Activated T-cell treated with anti-CD3 and anti-CD28 coated beads, Interleukin-2, amount 50 U/mL, for 72 hours (primary cell): ENCODE measurements at places on chromosomes 4 and X. TPM values are rescaled to one million over a fixed set of nuclear protein-coding genes. Genes with fewer than 3 reads are reported as not detected.

Gene SPANXA2
- not detected for total RNA-seq

Gene ASB12
- total RNA-seq = 0.31 TPM

Gene PABPC1L2B
- total RNA-seq = not detected

Gene PLXNB3
- 0.77 TPM for total RNA-seq

Gene RPA4
- total RNA-seq = 0.86 TPM

DNA sequence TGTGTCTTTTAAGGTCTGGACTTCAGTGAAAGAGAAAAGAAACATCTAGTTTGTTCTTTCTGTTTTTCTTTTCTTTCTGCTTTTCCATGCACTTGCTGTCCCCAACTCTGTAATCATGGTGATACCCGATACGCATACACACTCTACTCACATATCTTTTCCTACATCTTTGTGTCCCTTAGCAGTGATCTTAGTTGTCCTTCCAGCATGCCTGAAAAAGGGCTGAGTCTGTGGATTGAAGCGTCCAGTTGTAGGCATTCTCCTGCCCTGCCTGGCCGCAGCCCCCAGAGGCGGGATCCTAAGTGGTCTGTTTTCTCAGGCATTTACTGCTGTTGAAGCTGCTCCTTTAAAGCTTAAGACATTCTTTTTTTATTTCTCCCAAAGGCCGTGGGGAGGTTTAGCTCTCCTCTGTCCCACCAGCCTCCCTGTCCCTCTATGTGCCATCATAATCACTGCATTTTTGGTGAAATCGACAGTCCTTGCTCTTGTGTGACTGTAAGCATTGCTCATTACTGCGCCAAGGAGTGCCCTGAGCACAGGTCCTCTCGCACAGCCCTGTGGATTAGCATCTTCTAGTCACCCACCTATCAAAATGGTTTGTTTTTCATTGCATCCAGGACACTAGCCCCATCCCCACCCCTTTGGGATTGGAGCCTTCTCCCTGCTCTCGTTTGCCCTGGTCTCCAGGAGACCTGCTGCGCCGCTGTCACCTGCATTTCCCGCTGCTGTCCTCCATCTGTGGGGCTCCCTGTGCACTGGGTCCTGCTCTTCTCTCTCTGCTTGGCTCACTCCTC lies 4.4 kb downstream of the RGS12 start:
- no peak overlapping the region for H3K27ac ChIP-seq
- peaks cover 9% of the 10 kb centered on the region for H3K27me3 ChIP-seq
- no peak for DNase-seq
- H3K4me3 ChIP-seq = no peak overlapping the region
- H3K4me1 ChIP-seq = peaks cover 29% of the 10 kb centered on the region

DNA sequence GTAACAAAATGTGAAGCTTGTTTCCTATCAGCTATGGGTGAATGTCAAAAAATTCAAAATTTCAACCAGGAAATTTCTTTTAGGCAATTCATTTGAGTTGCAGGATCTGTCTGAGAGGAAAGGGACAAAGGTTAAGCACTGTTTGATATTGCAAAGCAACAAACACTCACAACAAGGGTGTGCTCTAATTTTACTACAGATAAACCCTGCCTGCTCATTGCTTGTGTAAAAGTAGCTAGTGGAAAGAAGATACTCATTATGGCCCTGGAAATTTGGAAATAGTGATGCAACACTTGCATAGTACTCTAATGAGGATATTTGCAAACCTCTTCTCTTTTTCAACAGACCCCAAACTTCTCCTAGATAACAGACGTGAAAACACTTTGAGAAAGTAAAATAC lies 27.1 kb downstream of the FAM47E start:
- H3K4me3 ChIP-seq = no peak overlapping the region
- no peak for DNase-seq
- H3K27ac ChIP-seq = no peak overlapping the region

DNA sequence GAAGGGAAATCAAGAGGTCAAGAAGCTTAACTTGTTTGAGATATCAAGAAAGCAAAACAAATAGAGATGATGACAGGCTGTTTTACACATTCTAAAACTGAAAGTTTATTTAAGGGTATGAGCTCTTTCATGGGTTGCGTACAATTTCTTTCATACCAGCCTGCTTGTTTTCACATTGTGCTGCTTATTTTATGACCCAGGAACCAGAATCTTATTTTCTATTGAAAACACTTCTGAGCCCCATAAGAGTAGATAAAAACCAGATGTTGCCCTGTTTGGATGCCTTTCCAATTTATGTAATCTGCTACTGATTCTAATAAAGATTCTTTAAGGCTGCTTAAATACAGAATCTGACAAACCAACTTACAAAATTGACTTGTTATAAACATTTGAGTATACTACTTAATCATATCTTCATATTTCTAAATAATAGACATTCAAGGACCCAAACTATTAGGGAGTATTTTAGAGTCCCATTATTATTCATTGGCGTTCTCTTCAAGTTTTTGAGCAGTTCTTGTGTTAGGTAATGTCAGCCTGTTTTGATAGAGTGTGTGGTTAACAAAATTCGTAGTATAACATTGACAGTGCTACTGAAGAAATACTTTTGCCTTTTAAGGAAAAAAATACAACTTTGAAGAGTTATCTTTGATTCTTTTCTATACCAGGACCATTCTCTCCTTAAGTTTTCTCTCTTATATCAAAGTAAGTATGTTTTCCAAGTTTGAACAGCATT lies 74.4 kb downstream of the PDLIM5 start:
- no peaks in the 10 kb centered on the region for H3K27me3 ChIP-seq

- no peaks in the 10 kb centered on the region for H3K36me3 ChIP-seq
- DNase-seq = no peak
- no peaks in the 10 kb centered on the region for H3K27me3 ChIP-seq
- H3K4me1 ChIP-seq = no peaks in the 10 kb centered on the region
These were observed 184.8 kb downstream of the UNC5C start for GRCh38 chr4:95363966-95364365.

GRCh38 chr4:110609044-110609750 lies 13.7 kb downstream of the PITX2 start:
- H3K36me3 ChIP-seq = no peaks in the 10 kb centered on the region
- no peak for DNase-seq
- no peaks in the 10 kb centered on the region for H3K4me1 ChIP-seq
- no peak overlapping the region for H3K27ac ChIP-seq
- H3K27me3 ChIP-seq = peaks cover 55% of the 10 kb centered on the region
- no peak overlapping the region for H3K4me3 ChIP-seq

DNA sequence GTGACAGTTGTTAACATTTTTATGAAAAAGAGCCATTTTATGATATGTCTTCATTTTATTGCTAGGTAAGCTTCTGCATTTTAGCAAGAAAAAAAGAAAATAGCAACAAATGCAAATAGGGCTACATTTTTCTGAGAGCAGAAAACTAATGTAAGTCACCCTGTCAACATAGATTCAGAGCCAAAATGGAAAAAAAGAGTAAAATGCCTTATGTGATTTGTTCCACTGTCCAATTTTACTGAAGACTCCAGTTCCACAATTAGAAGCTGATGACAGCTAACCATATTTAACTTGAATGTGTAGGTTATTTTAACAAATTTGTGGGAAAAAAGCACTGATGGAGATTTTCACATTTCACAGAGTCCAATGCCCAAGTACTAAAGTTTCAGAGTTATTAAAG lies 772.3 kb downstream of the FAT4 start:
- no peak overlapping the region for H3K27ac ChIP-seq
- no peaks in the 10 kb centered on the region for H3K27me3 ChIP-seq
- DNase-seq = no peak
- no peaks in the 10 kb centered on the region for H3K4me1 ChIP-seq

DNA sequence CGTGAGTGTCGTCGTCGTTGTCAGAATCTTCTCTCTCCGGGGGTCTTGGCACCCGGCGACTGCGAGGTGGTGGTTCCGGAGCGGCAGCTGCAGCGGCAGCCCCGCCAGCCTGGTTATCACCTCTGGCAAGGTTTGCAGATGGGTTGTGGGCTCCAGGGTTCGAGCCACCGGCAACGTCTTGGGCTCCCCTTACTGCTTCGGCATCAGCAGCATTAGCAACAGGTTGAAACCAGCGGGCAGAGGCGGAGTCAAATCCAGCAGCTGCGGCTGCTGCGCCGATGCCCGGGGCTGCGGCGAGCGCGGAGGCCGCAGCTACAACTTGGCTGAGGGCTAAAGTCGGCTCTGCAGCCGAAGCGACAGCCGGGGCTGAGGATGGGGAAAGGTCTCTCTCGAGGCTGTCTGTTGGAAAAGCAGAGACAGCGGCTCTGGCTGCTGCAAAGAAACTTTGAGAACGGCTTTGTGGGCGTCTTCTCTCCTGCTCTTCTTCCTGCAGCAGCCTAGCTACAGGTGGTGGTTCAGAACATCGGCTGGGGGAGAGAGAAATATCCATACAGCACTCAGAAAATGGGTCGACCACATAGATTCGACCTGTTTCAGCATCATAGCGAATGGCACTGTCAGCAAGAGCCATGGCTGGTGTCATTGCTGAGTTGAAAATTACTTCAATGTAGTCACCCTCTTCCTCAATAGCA lies 3.6 kb downstream of the IRS4 start:
- DNase-seq = no peak
- no peak overlapping the region for H3K27ac ChIP-seq
- H3K4me3 ChIP-seq = no peak overlapping the region
- H3K27me3 ChIP-seq = peaks cover 81% of the 10 kb centered on the region
- H3K4me1 ChIP-seq = no peaks in the 10 kb centered on the region

DNA sequence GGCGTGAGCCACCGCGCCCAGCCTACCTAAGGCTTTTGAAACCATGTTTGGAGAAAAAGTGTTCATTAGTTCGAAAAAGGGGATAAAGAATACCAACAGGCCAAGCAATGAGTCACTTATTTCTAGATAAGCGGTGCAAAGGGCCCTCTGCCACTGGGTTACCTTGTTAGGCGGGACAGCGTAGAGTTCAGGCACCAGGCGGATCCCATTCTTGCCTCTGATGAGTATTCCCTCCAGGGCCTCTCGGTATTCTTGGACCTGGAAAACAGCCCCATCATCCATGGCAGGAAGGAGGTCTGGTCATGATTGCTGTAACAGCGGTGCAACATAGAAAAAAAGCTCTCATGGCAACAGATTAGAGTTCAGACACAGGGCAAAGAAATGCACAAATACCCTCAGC lies 48.0 kb downstream of the PHKA2 start:
- H3K4me3 ChIP-seq = no peak overlapping the region
- H3K27ac ChIP-seq = no peak overlapping the region
- no peaks in the 10 kb centered on the region for H3K27me3 ChIP-seq
- no peaks in the 10 kb centered on the region for H3K36me3 ChIP-seq
- DNase-seq = no peak

DNA sequence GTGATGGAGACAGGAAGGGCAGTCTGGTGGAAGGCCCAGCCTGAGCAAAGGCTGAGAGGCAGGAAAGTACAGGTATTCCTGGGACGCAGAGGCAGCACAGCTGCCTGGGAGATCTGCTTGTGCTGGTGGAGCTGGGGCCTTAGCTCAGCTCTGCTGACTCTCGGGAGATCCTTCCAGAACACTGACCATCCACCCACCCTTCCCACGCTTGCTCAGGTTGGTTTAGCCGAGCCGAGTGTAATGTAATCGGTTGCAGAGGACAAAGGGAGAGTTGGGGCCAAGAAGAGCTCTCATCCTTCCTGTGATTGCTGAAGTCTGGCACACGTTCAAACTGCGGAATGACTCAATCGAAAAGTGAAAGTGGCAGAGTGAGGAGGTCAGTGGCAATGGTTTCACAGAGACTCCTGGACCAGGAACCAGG lies 43.1 kb upstream of the GPR78 start:
- H3K36me3 ChIP-seq = peaks cover 15% of the 10 kb centered on the region
- H3K4me1 ChIP-seq = peaks cover 5% of the 10 kb centered on the region

GRCh38 chrX:133856819-133857218 lies 128.6 kb downstream of the GPC3 start:
- no peak for DNase-seq
- peak overlapping the region; percentile 20 for H3K27ac ChIP-seq
- H3K4me1 ChIP-seq = no peaks in the 10 kb centered on the region
- H3K27me3 ChIP-seq = peaks cover 35% of the 10 kb centered on the region
- no peak overlapping the region for H3K4me3 ChIP-seq

GRCh38 chrX:68672581-68673318 lies 25.3 kb downstream of the STARD8 start:
- peaks cover 30% of the 10 kb centered on the region for H3K27me3 ChIP-seq
- no peak overlapping the region for H3K4me3 ChIP-seq
- no peaks in the 10 kb centered on the region for H3K36me3 ChIP-seq
- DNase-seq = no peak
- no peaks in the 10 kb centered on the region for H3K4me1 ChIP-seq
